ENCODE measurements at places on chromosomes 11 and 22. TPM values are rescaled to one million over a fixed set of nuclear protein-coding genes. Genes with fewer than 3 reads are reported as not detected.

IL18 gene
- 3.5 TPM for total RNA-seq

PRAME gene
- total RNA-seq: not detected

MRGPRD gene
- total RNA-seq: not detected

SLC22A9 gene
- total RNA-seq: not detected

GCAT gene
- total RNA-seq: 61.3 TPM

TREH gene
- total RNA-seq: not detected

MUC6 gene
- total RNA-seq: not detected

TMEM191B gene
- total RNA-seq: 26.3 TPM

MFRP gene
- 0.03 TPM for total RNA-seq

CHEK1 gene
- 96.4 TPM for total RNA-seq

PTGDR2 gene
- total RNA-seq: 0.24 TPM

FDX1 gene
- 11.1 TPM for total RNA-seq
